AG10803 (cell line): ENCODE measurements at places on chromosomes 6 and 20.
A peak's percentile ranks its signal among the peaks of the same experiment; 100 is the strongest.

- no peak for DNase-seq
Observed at GRCh38 chr20:4109307-4109940, 94.1 kb upstream of the RNF24 start.

DNA sequence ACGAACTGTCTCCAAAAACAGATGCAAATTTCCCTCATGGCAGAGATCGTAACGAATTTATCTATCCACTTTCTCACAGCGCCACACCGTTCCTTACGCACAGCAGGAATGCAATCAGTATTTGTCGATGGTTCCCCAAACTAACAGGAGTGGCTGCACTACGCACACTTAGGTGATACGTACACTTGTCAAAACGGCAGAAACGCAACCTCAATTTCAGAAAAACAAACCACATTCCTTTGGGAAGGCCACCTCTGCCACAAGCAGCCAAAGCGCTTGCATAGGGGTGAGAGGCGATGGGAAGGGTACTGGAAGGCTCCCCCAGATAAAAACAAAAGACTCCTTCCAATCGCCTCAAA lies 638 bp downstream of the MDN1 start:
- DNase-seq: peak; percentile 33

DNA sequence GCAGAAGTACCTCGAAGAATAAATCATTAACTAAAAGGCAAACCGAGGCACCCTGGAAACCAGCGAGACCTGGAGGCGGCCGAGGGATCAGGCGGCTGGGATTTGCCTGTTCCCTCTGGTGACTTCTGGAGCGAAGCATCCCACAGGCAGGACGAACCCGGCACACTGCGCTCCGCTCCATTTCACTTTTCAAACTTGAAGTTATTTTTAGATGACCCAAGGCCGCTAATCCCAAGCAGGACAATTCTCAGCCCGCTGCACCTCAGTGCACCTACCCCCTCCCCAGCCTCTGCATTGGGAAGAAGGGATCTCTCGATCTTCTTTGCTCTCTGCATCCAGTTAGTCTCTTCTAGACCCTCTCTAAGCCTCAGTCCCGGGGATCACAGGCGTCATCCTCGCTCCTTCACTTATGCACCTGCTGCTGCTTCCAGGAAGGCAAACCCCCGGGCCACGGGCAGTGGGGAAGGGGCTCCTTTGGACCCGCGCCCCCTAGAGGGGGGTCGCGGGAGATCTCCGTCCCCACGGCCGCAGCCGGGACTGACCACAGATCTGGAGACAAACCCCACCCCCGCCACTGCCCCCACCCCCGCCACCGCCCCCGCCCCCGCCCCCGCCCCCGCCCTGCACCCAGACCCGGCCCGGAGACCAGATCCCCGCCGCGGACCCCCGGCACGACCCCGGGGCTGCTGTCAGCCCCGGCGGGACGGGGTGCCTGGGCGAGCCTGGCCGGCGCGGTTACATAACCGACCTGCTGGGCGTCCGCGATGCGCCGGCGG lies 636 bp downstream of the RCAN2 start:
- DNase-seq: no peak

GRCh38 chr6:151702851-151703658 lies 104.4 kb upstream of the ESR1 start:
- no peak for DNase-seq

- peak; percentile 43 for DNase-seq
Observed at GRCh38 chr20:50191544-50192363, 1.1 kb downstream of the CEBPB start.

GRCh38 chr6:128335963-128336362 lies 184.4 kb downstream of the PTPRK start:
- DNase-seq: peak; percentile 50

DNA sequence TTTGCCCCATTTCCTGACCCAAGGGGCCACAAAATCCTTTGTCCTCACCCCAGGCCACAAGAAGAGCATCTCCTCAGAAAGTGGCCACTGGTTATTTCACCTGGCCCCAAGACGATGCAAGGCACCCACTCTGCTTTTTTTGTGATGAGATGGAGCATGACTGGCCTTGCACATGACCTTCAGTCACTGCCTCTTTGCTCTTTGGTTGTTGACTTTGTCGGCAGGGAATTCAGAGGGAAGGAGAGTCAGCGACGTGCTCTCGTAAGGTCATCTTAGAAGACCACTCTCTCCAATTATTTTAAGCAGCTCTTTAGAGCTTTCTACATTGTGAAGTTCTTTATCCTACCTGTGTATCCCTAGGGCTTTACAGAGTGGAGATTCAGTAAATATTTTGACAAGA lies 306.7 kb downstream of the PLCB1 start:
- no peak for DNase-seq

DNA sequence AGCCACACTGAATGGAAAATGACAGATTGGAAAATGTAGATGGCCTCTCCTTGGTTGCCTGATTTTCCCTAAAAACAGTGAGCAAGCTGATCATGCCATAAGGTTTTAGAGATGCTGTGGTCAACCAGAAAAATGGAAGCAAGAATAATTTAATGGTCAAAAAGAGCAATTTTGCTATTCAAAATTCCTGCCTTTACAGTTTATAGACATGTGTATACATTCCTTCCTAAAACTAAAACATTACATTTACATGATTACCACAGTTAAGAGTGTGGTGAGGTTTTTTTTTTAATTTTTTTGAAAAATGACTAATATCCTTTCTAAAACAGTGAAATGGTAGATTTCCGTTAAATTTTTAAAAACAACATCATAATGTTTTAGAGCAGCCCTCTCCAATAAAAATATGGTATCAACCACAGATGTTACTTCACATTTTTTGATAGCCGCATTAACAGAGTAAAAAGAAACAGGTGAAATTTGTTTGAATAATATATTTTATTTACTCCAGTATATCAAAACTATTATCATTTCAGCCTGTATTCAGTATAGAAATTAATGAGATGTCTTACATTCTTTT lies 407.0 kb upstream of the SOX4 start:
- DNase-seq: peak; percentile 15

GRCh38 chr6:118017301-118017848 lies 110.3 kb downstream of the SLC35F1 start:
- no peak for DNase-seq

DNA sequence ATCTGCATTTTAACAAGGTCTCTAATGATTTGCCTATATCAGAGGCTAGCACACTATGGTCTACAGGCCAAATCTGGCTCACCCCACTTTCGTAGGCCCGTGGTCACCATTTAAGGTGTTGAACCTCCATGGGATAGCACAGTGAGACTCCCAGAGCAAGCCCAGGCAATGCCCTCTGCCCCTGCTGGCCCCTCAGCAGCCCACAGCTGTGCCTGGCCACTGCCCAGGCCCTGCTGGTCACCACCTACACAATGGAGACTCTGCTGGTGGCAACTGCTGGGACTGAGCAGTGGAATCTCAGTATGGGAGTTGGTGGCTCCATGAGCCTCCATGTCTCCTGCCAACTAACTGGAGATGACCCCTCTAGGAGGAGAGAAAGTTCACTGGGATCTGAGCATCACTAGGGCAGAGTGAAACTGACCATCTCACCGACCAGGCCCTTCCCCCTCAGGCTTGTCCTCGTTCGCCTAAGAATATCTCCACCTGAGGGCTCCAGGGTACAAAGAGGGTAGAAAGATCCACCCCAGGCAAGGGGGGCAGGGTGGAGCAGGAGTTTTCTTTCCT lies 2.3 kb downstream of the ANKRD66 start:
- no peak for DNase-seq

- DNase-seq: no peak
Observed at GRCh38 chr6:95321126-95321525, 256.2 kb upstream of the MANEA start.

DNA sequence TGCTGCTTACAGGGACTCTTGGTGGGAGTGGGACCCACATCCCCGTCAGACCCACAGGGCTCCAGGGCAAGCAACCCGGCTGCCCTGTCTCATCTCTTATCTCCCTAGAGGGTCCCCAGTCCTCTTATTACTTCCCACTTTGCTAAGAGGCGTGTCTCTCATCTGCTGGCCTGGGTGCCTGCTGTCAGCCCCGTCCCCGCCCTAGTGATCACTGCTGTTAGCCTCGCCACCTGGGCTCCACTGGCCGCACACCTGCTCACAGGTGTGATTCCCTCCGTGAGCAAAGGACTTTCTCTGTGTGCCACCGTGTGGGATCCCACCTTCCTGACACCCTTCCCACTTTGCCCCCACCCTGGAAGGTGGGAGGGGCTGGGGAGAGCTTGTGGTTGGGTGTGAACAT lies 57.6 kb downstream of the TCP11 start:
- no peak for DNase-seq

- DNase-seq: no peak
Observed at GRCh38 chr20:10984913-10985312, 311.1 kb upstream of the JAG1 start.

DNA sequence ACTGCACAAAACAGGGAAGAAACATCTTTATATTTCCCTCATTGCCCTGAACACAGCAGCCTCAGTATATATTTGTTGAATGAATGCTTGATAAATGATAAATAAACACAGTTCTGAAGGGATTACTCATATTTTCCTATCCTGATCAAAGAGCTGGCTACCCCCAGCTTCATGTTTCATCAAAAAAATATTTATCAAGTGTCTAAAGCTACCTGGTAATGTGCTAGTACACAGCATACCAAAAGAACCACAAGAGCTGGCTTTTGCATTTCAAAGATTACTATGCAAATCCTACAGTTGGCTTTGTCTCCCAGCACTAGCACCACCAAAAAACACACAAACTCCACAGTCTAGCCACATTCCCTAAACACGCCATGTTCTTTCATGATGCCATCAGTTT lies 130.0 kb downstream of the BTBD9 start:
- peak; percentile 72 for DNase-seq

DNA sequence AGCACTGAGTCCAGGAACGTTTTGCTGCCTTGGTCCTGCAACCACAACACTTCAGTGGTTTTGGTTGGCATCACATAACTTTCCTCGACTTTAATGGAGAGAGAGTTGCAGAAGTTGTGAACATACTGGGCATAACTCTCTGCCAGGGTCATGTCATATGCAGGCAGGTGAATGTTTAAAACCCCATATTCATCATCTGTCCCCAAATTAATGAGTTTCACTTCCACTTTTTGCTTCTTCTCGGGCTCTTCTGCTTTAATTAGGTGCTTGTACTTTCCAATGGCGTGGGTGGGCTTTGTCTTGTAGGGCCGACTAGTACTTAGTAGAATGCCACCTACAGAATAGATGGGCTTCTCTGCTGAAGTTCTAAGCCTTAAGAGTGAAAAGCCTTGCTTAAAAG lies 45.2 kb upstream of the TFAP2A start:
- DNase-seq: no peak

DNA sequence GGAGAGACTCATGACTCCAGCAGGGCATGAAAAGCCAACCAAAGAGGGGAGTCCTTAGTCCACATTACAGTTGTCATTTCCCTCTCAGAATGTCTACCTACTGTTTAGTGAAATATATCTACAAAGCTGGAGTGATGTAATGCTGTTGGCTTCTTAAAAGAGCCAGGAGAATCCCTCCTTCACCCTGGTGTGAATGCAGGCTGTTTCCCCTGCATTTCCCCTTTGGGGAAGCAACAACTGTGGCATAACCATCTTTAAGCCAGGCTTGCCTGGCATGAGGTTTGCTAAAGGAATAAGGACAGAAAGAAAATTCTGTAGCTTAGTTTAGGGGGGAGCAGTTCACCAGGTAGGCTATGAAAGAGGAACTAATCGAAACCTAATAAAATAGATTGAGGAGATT lies 129.5 kb downstream of the CRYBG1 start:
- no peak for DNase-seq

DNA sequence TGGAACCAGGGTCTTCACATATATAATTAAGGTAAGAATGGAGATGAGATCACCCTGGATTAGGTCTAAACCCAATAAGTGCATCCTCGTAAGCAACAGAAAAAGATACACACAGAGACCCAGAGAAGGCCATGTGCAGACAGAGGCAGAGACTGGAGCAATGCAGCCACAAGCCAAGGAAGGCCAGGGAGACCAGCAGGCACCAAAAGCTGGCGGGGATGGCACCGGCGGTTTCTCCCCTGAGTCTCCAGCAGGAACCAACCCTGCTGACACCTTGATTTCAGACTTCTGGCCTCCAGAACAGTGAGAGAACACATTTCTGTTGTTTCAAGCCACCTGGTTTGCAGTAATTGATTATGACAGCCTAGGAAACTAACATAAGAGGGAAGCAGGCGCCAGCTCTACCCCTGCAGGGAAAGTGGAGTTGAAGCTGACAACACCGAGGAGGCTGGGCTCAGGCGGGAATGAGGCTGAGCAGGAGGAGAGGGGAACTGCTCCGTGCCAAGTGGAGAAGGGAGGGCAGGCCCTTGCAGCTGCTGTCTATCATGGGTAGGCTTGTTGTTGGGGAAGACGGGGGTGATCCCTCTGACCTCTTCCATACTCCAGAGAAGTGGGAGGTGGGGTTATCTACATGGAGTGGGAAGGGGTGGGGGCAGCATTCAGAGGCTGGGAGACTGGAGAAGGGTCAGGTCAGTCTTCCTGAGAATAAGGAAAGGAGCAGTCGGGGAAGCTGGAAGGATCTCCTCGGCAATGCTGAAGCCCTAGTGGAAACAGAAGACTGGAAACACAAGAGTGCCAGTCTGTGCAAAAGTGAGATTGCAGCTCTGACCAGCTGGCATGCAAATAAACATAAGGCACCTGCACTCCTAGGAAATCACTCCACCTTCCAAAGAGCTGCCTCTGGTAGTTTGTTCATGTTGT lies 72.7 kb downstream of the NFATC2 start:
- no peak for DNase-seq

GRCh38 chr20:36647196-36648121 lies 1.5 kb upstream of the SLA2 start:
- DNase-seq: no peak

- DNase-seq: no peak
Observed at GRCh38 chr20:31707994-31708735, 14.5 kb downstream of the BCL2L1 start.

DNA sequence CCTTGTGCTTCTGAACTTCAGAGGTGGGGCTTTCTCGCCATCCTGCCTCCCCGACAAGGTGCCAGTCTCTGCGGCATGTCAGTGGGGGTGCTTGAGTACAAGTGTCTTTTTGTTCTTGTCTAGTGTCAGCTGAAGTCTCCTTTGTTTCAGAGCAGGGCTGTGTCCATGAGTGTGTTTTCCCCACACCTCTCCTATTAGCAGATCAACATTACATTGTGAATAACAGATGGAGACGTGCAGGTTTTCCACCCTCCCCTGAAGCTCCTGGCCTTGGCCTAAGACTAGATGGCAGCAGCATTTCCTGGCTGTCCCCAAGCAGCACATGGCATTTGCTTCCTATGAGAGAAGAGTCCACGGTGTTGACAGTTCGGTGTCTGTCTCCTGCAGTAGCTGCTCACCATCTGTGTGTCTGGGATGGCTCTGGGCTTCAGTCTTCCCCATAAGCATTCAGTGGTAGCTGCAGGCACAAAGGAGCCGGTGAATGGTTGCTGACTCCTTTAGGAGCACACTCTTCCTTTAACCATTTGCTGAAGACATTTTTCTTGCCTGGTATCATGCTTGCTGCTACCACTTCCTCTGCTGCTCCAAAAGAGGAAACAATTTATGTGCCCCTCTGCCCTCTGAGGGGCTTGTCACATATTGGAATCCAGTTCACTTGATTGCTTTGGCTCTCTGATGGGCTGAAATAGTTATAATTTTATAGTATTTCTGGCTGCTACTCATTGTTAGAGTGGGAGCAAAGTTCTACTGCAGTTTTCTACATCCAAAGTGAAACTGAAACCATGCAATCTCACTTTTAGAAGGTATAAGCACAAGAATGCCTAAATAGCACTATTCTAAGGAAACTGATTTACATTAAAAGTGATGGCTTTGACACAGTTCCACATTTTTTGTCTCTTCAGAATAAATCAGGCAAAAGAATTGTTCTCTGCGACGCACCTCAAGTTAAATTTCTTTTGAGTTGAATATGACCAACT lies 913.0 kb downstream of the C6orf118 start:
- DNase-seq: peak; percentile 1
